NCI-H1930 (cell line): ENCODE measurements at places on chromosomes 4 and X.

- no peak for DNase-seq
Observed at GRCh38 chr4:103136671-103137445, 37.2 kb upstream of the BDH2 start.

DNA sequence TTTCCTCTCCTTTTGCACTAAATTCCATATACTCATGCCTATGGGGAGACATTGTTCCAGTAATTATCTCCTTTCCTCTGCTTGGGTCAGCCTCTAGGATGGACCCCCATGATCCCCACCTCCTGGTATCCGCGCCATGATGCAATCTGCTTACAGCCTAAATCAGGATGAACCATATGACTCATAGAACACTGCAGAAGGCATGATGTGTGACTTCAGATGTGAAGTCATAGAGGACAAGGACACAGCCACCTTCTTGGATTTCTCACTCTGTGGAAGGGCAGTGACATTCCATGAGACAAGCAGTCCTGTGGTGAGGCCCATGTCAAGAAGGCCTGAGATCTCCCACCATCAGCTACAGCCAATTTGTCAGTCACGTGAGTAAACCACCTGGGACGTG is 9.0 kb upstream of the TMEM144 start:
- no peak for DNase-seq

DNA sequence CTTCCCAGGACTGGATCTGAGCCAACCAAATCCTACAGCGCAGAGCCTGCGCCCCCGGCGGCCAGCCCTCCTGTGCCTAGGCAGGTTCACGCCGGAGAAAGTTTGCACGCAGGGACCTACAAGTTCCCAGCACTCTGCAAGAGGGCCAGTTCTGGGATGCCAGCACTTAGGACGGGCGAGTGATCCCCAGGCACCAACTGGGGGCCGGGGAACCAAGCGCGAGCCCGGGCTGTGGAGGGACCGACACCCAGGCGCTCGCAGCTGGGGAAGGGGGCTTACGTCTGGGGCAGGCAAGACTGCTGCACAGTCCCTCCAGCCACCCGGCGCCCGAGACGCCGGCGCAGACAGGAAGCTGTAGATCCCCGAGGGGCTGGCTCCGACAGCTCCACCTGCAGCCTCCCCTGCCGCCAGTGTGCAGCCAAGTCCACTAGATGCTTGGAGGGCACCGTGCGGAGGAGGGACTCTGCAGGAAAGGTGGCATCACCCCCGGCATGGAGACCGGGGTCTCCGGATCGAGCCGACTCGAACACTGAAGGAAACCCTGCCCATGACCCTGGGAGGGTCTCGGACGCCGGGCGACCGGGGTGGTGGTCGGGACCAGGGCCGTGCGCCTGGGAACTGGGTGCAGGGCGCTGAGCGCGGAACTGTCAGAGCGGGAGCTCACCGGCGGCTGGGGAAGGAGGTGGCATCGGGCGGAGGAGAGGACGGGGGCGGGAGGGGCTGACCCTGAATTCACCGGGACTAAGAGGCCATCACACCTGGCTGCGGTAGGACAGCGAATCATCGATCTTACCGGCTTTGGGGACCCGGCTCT is 566 bp downstream of the CORIN start:
- peak; percentile 8 for DNase-seq

DNA sequence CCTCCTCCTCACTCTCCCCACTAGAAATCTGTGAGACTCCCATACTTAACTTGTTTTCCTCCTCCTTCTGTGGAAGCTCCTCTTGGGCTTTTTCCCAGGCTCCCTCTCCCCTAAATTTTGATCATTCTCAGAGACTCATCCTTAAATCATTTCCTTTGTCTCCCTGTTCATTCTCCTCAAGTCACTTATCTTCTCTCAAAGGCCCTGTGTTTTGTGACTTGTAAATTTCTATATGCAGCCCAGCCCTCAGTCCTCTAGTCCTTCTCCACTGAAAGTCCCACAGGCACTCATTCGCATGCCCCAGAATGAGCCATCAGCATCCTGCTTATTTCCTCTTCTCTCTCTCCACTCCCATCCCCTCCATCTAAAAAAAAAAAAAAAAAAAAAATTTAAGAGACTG is 171.8 kb downstream of the SOWAHB start:
- no peak for DNase-seq

- no peak for DNase-seq
Observed at GRCh38 chr4:76197031-76197743, 16.4 kb downstream of the SCARB2 start.

- DNase-seq, result no peak
Observed at GRCh38 chr4:20624793-20625374, 75.4 kb upstream of the PACRGL start.

DNA sequence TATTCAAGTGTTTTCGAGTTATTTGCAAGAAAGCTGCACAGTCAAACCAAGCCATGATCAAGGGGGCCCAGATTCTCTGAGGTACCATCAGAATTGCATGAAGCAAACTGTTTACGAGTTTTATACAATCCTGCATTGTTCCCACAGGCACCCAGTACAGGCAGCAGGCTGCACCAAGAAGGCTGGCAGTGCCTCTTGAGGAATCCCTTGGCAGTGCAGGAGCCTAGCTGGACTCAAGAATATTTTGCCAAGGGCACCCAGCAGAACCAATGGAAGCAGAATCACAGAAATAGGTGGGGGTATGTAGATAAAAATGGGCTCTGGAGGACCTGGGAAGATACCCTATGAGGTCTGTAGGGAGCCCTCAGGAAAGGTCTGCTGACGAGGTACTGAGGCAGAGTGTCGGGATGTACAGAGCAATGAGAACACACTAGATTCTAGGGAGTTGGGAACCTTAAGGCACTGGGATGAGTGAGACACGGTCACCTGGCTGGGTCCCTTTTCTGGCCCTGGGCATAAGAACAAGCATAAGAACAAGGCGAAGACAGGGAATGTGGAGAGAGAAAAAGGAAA is 2.5 kb upstream of the PLP1 start:
- DNase-seq, result no peak

- no peak for DNase-seq
Observed at GRCh38 chr4:123406872-123407271, 10.3 kb downstream of the SPRY1 start.

- no peak for DNase-seq
Observed at GRCh38 chr4:93645120-93645519, 183.4 kb upstream of the ATOH1 start.

DNA sequence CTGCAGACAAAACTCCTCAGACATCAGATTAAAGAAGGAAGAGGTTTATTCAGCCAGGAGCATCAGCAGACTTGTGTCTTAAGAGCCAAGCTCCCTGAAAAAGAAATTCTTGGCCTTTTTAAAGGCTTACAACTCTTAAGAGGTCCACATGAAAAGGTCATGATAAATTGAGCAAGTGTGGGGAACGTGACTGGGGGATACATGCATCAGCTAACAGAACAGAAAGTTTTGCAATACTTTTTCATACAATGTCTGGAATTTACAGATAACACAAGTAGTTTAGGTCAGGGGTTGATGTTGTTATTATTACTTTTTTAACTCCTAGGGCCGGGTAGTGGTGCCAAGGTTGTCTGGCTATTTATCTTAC is 55.6 kb upstream of the RBMX start:
- no peak for DNase-seq

DNA sequence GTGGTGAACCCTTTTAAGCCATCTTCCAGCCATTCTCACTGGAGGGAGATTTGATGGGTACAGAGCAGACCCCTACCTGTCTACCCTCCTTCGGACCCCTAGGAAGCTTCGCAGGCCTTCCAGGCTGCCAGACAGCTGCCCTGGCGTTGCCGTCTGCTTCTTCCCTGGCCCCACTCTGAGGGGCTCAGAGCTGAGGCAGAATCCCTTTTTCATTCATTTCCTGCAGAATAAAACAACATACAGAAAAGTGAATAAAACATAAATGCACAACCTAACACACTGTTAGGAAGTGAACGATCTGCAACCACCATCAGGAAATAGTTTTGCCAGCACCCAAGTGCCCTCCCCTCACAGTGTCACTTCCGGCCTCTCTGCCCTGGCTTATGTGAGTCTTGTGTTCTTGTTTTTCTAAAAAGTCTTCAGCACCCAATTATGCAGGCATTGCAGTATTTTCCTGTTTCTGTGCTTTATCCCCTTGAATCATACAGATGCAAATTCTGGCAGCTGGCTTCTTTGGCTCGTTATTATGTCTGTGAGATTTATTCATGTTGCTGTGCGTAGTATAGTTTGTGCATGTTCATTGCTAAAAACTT is 5.6 kb upstream of the ADD1 start:
- no peak for DNase-seq

DNA sequence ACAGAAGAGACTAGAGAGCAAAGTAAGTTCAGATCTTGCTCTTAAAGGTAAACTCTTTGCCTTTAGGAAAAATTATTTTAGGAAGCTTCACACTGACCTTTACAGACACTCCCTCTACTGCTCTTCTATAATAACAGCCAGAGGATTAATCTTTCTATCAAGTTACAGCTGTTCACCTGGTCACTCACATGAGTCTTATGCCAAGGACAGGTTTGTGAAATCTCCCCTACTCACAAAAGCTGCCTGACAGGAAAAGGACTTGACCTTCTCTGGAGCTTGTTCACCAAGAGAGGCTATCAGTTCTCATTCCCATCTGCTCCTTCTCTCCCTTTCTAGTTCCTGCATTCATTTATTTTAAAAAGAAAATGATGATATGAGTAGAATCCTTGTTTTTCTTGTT is 117.3 kb downstream of the C4orf51 start:
- no peak for DNase-seq

GRCh38 chrX:20248592-20249192 is 18.0 kb downstream of the RPS6KA3 start:
- no peak for DNase-seq
